ENCODE measurements at places on chromosomes 1 and 21. TPM values are rescaled to one million over a fixed set of nuclear protein-coding genes. Genes with fewer than 3 reads are reported as not detected.

The RNF186 gene
- not detected for total RNA-seq

The LENEP gene
- not detected for total RNA-seq

The AMY1A gene
- not detected for total RNA-seq

The ATP5PB gene
- total RNA-seq: 258 TPM

The SPRR4 gene
- total RNA-seq: not detected

The AMY1B gene
- not detected for total RNA-seq
